H9 (cell line): ENCODE measurements at places on chromosomes 1 and 21. TPM values are rescaled to one million over a fixed set of nuclear protein-coding genes. Genes with fewer than 3 reads are reported as not detected.

GRCh38 chr21:35414507-35415139 lies 365.5 kb upstream of the RUNX1 start:
- no peak for DNase-seq

DNA sequence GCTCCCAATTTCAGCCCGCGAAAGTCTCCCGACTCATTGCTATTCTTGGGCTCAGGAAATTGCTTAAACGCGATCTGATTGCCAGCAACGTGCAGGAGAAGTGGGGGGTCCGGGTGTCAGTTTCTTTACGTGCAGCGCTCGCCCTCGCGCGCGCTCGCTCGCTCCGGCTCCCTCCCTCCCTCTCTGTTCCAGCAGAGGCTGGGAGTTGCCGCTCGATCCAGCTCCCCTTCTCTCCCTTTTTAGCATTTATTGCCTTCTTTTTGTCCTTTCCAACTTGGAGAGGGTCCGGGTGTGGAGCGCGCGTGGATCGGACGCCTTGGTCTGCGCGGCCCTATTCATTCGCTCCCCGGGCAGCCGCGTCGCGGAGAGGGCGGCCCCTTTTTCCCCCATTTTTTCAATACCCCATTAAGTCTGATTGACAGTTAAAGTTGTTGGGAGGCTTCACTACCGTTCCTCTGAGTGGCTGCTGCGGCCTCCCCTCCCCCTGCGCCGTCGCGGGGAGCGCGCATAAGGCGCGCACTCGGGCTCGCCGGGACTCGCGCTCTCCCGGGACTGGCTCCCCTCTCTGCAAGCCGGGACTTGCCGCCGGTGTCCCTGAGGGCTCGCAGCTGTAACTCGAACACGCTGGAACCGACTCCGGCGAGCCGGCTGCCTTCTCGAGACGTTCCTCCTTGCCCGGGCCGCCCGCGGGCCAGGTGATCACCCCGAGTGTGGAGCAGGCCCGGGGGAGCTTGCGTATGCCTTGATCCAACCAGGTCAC lies at the start of gene DHRS3:
DHRS3 (minus strand) TSS at position 310 of the 760 bp plus-strand sequence. CDS start 862 bp downstream, outside the sequence.
- DNase-seq = peak; percentile 87

- DNase-seq = no peak
Observed at GRCh38 chr1:168829876-168830275, 100.9 kb upstream of the DPT start.

GRCh38 chr1:215360758-215361157 lies 206.3 kb upstream of the KCTD3 start:
- no peak for DNase-seq

CCDC27 gene
- not detected in 2 replicates for total RNA-seq

GRCh38 chr1:8423269-8423691 lies 105.4 kb downstream of the SLC45A1 start:
- DNase-seq = no peak

AMY1B gene
- not detected in 2 replicates for total RNA-seq

DNA sequence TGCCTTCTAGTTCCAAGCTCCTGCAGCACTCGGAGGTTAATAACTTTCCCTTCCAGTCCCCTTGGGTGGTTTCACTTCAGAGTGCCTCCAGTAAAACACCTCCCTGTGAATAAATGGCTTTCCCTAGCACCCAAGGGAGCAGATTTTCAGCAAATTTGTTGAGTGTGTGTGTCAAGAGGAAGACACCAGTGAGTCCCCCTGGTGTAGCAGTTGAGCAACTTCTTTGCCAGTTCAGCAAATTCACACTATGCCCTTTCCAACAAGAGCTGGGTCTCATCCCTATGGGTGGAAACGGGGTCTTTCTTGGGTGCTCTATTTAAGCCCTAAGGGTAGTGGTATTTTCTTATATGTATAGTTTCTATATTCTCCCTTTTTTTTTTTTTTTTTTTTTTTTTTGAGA lies 806 bp upstream of the AADACL4 start:
- no peak for DNase-seq

CBS gene
- total RNA-seq = 319 and 350 TPM in 2 replicates

DNA sequence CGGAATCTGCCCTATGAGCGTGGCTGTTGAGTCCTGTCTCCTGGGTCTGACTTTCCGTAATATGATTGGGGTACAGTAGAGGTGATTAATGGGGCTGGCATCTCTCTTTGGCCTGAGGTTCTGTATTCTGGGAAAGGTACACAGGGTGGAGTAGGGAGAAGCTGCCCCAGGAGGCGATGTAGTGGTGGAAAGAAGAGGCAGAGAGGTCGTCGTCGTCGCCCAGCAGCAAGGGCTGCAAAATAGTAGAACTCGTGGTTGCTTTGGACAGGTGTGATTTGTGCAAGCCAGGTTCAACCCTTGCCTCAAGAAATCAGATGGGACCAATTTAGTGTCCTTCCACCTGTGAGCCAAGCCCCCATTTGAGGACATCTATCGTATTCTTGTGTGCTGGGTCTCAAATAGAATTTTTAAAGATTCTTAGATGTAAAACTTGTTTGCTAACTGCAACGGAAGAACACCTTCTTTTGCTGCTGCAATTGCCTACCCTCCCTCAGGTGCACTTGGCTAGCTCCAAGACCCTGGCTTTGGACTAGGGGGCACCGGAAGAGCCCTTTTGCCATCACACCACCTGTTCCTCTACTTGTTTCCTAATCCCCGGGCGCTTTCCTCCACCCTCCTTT lies 1.3 kb upstream of the HMGN2 start:
- DNase-seq = peak; percentile 40

DNA sequence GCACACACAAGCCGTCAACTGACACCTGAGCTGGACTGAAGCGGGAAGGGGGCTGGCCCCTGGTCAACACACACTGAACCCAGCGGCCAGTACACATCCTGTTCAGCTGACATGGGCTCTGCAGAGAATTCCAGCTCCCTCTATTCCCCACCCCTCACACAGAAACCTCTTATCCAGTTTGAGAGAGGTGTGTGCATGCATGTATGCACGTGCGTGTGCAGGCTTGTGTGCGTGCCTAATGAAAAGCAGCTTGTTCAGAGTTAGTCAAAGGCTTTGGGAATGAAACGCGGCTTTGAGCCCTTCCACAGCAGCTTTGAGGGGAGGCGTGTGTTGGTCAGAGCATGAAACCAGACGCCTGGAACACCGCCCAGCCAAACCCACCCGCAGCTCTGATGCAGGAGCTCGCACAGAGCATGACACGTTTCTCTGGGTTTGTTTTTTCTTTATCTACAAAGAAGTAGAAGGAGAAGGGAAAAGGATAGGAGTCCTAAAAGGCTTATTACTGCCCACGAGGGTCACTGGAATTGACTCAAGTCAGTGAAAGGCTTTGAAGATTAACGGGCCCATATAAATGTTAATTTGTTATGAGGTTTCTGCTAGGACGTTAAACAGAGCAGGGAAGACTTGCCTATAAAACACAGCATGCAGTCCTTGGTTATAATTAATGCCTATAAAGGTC lies 184.2 kb downstream of the ETS2 start:
- DNase-seq = no peak

DCDC2B gene
- total RNA-seq = not detected in 2 replicates

ZNF593OS gene
- not detected in 2 replicates for total RNA-seq
